ENCODE measurements at places on chromosomes 13 and 19.

DNA sequence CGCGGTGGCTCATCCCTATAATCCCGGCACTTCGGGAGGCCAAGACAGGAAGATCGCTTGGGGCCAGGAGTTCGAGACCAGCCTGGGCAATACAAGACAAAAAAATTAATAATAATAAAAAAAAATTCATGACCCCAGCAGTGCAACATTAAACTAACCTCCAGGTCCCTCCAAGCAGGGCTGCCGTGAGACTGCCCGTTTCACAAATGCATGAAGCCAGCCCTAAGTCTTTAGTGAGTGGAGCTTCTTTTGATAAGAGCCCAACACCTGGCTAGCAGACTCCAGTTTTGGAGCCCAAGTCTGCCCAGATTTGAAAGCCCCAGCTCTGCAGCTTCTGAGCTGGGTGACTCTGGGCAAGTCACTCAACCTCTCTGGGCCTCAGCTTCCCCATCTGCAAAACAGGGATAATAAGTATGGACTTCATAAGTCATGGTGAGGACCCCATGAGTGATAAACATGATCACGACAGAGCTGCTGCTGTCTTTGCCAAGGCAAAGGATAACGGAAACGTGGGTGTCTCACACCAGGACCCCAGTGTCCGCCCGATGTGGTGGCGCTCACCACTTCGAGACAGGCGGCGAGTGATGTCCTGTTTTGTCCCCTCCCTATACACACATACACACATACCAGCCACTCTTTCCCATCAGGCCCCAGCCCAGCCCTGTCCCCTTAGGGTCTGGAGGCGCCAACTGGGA lies 38.4 kb upstream of the NANOS3 start:
- no peak for DNase-seq

GRCh38 chr13:99778500-99778899 lies 193.1 kb downstream of the ZIC5 start:
- no peak for DNase-seq

GRCh38 chr19:55173714-55174409 lies 6.2 kb downstream of the SYT5 start:
- no peak for DNase-seq

DNA sequence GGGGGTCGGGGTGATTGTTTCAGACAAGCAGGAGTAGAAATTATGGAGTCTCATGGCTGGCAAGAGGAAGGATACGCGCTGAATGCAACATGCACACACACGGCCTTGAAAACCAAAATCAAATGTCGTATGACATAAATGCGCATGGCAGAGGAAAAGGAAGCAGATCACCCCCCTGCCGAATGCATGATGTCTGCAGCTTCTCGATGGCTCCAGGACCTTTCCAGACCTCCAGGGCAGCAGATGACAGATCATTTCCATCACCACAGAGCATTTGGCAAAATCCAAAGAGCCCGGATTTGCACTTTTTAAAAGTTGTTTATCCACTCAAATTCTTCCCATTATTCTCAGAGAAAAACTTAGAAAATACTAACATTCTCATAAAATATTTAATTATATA lies 211.7 kb downstream of the NHLRC3 start:
- DNase-seq, result no peak
